ENCODE measurements at places on chromosomes 1 and 21.

GRCh38 chr1:186519982-186520381 is 59.1 kb upstream of the PDC start:
- DNase-seq = no peak

- DNase-seq = no peak
Measured at GRCh38 chr1:51093581-51093980, 8.4 kb upstream of the C1orf185 start.

GRCh38 chr1:174157157-174157806 is 2.0 kb upstream of the RABGAP1L start:
- peak; percentile 25 for DNase-seq

DNA sequence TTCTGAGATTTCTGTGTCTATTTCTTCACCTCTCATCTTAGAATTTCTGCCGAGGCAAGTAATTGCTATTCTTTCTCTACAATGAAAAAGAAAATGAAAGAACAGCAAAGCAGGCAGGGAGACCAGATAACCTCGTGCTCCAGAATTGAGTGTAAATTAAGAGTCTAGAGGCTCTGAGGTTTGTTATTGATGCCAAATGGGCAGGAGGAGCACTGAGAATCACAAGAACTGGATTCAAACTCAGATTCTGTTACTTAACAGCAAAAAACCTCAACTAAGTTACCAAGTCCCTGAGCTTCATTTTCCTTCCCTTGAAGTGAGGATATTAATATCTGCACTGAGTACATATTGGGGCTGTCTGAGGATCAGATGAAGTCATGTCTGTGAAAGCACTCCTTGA is 5.5 kb upstream of the DDR2 start:
- DNase-seq = no peak

All from stimulated activated naive CD4-positive, alpha-beta T cell treated with Interleukin-2 at 50 U/mL for 16 hours (primary cell).